ENCODE measurements at places on chromosomes 12 and 14.

- DNase-seq = no peak
These were observed 38.2 kb downstream of the BAZ2A start for GRCh38 chr12:56591961-56592360.

DNA sequence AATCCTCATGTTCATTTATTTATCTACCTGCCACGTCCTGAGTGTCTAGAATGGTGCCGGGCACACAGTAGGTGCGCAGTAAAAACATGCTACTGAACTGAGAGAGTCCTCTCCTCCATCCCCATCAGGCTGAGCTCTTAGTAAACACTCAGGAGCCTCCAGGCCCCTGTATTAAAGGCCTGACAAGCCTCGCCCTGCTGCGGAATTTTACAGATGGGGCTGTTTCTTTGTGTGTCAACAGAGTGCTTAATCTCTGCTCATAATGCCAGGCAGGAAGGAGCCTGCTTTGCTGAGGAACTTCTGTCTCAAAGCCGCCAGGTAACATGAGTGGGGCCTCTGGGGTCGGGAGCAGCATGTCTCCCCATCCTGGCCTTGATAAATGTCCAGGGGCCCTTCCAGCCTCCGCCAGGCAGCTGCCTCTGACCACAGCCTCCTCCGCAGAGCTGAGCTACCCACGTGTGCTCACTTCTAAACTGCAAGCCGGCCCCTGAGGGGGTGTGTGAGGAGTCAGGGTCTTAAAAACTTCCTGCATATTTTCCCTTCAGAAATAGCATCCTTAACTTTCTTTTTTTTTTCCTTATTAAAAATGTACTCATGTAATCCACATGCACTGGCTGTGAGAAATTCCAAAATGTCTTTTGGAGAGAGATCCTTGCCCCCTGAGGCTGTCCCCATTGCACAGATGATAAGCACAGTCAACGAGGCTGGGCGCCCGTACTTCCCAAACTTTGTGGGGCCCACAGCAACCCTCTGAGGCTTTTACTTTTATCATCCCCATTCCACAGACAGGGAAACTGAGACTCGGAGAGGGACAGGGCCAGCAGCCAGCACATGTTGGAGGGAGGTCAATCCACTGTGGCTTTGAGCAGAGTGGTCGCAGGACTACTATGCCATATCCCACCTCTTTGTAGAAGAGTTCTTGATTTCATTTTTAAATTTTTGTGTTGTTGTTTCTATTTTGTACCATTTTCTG lies 116.0 kb upstream of the NCOR2 start:
- DNase-seq = no peak

GRCh38 chr14:90671382-90672234 lies 144.6 kb downstream of the TTC7B start:
- no peak for DNase-seq

DNA sequence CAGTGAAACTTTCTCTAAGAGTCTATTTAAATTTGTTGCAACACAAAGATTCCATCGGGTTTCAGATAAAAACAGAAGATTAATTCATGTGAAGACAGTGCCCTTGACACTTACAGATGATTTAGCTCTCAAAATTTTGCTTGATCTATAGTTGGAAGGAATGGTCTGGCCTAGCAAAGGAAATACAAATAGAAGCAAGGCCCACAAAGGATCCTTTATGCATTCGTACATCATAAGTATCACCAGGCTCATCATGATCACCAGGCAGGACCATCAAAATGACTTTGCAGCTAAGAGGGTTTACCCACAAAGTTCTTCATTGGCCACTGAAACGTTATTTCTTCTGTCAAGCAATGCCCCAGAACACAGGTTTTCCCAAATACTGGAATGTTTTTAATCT lies 24.8 kb downstream of the JKAMP start:
- no peak for DNase-seq

- DNase-seq = peak; percentile 71
These were observed 266.0 kb downstream of the FBXL14 start for GRCh38 chr12:1328391-1328790.

GRCh38 chr14:31326111-31326510 lies 94.2 kb downstream of the HEATR5A start:
- no peak for DNase-seq

DNA sequence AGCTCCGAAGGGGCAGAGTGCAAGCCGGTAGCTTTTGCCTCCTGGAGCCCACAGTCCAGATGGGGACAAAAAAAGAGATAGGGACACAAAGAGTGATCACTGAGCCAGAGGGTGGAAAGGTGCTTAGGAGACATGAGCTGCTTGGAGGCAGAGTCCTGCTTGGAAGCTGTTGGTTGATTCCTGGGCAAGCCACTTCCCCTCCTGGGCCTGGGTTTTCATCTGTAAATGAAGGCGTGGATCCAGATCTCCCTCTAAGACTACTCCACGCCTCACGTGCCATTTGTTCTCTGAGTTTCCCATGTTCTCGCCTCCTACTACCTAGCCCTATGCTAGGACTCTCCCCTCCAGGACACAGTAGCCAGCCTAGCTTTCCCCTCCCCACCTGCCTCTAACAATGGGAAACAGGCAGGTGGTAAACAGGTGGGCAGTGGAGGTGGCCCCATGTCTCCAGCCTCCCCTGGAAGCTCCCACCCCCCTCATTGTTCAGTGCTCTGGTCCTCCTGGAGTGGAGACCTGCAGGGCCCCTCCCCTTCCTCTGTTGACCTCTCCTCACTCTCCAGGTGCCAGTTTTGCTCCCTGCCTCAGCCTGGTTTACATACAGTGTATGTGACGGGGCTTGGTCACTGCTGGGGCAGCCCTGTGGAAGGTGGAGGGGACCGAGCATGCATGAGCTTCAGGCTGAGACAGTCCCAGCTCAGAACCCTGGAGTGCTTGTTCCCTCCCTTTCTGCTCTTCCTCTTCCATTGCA lies 3.8 kb downstream of the SERPINA3 start:
- no peak for DNase-seq

- no peak for DNase-seq
These were observed 48.7 kb downstream of the SCARB1 start for GRCh38 chr12:124814741-124815613.

- DNase-seq = no peak
These were observed 83.4 kb downstream of the STXBP6 start for GRCh38 chr14:24966579-24966964.

- no peak for DNase-seq
These were observed 164.1 kb upstream of the NTF3 start for GRCh38 chr12:5267603-5268423.

- DNase-seq = no peak
These were observed 14.7 kb upstream of the ENDOU start for GRCh38 chr12:47739979-47740378.

GRCh38 chr14:91847693-91848092 lies 19.6 kb downstream of the TC2N start:
- no peak for DNase-seq

DNA sequence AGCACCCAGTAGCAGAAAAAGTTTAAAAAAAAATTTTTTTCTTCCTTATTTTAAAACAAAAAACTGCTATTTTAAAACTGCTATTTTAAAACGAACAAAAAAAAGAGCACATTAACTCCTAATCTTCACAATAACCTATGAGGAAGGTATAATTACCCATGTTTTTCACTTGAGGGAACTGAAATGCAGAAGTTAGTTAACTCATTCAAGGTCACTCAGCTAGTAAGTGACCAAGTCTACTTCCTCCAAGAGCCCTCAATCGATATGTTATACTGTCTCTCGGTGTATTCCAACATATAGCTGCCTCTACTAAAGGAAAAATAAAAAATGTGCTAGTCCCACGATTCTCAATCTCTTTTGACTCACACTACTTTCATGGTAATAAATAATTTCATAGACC lies 7.8 kb downstream of the RPAP3 start:
- no peak for DNase-seq

GRCh38 chr12:114253976-114254778 lies 151.8 kb downstream of the TBX5 start:
- DNase-seq = no peak

DNA sequence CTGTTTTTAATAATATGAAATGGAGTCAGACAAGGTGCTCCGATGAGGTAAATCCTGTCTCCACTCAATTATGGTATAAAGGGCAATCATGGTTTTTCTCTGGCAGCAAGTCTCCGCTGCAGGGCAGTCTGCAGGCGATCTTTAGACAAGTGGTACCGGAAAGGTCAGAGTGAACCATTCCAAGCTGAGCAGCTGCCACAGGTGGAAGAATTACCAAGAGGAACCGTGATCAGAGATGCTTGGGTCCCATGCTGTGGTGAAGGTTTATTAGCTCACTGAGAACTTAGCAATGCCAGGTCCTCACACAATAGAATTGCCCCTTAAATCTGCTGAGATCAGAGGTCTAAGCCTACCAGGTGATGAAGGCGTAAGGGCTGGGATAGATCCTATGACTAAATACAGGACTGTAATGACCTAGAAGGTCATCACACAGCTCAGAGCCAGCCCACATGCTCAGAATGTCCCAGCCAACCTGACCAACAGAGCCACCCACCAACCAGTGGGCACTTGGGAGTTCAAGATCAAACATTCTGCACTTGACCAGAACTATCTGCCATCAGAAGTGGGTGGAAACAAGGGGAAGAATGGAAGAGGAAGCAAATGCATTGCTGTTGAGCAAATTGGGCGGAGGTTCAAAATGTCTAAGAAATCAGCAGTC lies 175.2 kb upstream of the BCL2L14 start:
- DNase-seq = no peak

GRCh38 chr14:47302121-47302520 lies 373.3 kb downstream of the MDGA2 start:
- DNase-seq = no peak

DNA sequence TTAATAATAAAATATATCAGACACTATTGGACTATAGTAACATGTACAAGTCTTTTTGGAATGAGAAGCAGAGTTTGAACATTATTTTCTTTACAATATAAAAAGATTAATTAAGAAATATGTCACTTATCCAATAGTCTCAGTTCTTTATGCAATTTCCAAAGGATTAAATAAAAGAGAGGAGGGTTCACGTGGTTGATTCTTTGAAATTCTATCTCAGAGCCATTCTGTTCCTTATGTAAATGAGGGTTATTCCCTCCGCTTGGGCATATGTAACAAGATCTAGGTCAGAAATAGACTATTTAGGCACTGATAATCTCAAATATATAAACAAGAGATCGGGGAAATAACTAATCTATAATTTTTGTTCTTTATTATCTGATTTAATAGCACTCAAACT lies 2.1 kb upstream of the TUBA1A start:
- no peak for DNase-seq

GRCh38 chr12:2239381-2239871 lies 186.6 kb downstream of the CACNA1C start:
- DNase-seq = no peak

DNA sequence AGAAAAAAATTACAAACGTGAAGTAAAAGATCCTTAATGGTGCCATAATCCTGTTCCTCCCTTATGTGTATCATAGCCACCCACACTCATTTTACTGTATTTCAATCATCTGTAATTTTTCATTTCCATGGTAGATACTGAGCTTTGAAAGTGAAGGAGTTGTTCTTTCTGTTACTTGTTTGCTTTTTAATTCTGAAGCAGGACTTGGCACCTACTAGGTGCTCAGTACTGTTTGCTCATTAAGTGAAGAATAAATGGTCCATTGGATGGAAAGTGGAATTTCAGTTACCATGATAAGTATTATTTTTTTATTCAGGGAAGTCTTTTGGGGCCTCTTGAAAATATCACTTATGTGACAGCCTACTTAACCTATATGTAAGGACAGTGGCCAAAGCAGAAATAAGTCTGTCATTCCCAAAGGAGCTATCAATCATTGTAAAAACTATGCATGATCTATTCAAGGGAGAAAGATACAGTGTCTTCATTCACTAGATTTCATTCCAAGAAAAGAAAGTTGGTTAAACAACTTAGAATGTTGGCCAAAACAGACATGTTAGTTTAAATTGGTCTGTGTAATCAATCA lies 1244.4 kb upstream of the SEL1L start:
- DNase-seq = no peak

- DNase-seq = no peak
These were observed 604 bp downstream of the GALNT4 start for GRCh38 chr12:89523843-89524540.

DNA sequence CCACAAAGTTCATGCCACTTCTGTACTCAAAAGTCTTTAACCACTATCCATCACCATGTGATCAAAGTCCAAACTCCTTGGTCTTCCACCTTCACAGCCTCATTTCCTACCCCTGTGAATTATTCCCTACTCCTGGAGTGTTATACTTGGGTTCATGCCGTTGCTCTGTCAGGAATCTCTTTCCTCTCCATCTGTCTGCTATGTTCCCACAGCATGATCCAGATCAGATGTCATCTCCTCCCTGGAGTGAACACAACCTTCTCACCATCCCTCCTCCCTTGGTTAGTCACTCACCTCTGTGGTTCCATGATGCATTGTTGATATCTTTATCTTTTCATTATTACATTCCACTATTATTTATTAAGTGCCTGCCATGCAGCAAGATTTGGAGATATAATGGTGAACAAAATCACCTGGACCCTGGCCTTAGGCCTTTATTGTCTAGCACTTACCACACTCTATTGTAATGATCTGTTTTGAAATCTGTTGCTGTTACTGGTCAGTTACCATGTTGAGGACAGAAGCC lies 22.4 kb downstream of the LACRT start:
- DNase-seq = no peak

- DNase-seq = no peak
These were observed 324.2 kb downstream of the ZFP36L1 start for GRCh38 chr14:68468437-68469207.

DNA sequence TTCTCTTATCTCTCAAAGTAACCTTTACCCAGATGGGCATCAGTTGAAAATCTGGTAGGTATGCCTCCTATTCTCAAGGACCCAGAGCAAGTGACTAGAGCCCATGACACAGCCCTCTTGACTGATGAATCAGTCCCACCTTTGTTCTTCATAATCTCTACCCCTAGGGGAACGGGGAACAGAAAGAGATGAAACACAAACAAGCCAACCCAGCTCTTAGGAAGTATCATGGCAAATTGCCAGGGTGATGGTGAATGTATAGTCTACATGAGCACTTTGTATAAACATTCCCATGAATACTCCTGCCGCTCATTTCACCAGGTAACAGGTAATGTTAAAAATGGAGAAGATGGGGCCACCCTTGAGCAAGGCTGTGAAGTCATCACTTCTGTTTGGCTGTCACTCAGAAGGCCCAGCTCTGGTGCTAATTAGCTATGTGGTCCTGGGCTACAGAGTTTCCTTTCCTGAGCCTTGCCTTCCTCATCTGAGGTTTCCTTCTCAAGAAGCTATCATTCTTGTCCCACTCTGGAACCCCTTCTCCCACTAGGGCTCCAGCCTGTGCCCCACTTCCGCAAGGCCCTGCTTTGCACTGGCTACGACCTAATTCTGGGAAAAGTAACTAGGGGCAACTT lies 161.7 kb downstream of the ANO2 start:
- DNase-seq = no peak

GRCh38 chr12:121144416-121144914 lies 11.8 kb downstream of the P2RX7 start:
- no peak for DNase-seq

- no peak for DNase-seq
These were observed 8.1 kb downstream of the APPL2 start for GRCh38 chr12:105227879-105228278.

GRCh38 chr12:68137335-68137830 lies 22.2 kb downstream of the IFNG start:
- no peak for DNase-seq
